Kidney (tissue), 22 donors: ENCODE measurements at places on chromosomes 7 and 10.

GRCh38 chr7:64892116-64892515 is 11.0 kb upstream of the ZNF273 start:
- no peak for DNase-seq

DNA sequence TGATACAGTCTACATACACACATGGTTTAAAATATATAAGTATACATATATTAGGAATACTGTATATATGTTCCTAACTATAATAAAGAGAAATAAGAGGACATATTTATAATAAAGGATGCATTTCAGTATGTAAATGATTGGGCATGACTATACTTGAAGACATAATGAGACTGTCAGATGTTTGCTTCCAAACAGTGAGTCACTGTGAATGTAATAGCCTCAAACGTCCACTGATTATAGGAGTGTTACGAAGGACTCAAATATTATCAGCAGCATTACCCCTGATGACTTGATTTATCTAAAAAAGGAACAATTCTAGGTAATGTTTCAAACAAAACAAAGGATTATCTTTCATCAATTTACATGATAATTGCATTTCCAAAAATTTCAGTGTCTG is 39.9 kb upstream of the NRBF2 start:
- no peak for DNase-seq

GRCh38 chr10:130877126-130877525 is 434.4 kb downstream of the TCERG1L start:
- DNase-seq: no peak

- DNase-seq: peak; percentile 52
Observed at GRCh38 chr10:104540181-104540580, 100.9 kb upstream of the SORCS3 start.

DNA sequence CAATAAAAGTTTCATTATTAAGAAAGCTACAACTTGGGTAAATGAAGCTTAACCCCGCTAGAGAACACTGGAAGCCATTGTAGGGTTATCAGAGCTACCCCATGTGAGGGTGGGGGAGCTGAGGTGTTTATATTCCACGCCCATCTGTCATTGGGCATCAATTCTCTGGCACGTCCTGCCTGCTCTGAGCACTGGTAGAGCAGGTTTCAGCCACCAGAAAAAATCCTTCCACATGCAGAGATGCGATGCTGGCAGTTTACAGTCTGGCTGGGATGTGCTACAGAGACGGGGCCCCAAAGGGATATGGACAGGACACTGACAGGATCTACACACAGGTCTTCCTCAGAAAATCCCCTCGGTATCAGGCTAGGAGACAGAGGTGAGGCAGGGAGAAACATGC is 15.9 kb upstream of the RAPGEF5 start:
- no peak for DNase-seq

DNA sequence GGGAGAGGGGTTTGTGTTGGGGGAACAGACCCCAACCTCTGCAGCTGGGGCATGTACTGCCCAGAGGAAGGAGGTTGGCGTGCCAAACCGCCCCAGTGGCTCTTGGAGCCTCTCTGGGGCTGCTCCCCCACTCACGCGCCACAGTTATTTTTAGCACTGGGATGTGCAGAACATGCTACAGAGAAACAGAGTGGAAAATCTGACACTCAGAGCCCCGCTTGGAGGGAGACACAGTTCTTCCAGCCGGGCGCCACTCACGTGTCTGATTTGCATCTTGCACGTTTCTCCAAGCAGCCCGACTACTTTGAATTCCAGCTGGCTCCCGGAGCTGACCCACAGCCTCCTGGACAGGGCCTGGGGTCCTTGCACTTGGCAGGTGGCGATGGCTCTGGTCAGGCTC is 182.0 kb downstream of the RPS24 start:
- DNase-seq: peak; percentile 93

- no peak for DNase-seq
Observed at GRCh38 chr10:87603196-87603595, 56.5 kb upstream of the PAPSS2 start.

- no peak for DNase-seq
Observed at GRCh38 chr10:26357203-26357602, 80.9 kb upstream of the APBB1IP start.

GRCh38 chr10:4202938-4203337 is 417.9 kb upstream of the KLF6 start:
- DNase-seq: no peak

GRCh38 chr10:103663236-103663635 is 169.7 kb downstream of the NEURL1 start:
- no peak for DNase-seq

DNA sequence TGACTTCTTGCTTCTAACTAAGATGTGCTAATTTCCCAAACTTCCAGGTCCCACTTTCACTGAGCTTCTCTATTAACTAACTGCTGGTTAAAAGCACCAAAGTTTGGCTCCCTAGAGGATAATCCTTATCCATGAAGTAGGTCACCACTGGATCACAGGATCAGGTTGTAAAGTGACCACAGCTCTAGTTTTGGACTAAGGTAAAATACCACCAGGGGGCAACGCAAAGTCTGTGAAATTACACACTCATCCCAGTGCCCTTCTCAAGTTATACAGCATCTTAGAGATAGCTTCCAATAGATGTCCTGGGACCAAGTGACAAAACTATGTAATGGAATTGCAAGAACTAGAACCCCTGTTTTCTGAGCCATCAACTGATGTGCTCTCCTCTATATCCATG is 116.4 kb upstream of the ASAH2 start:
- DNase-seq: no peak

GRCh38 chr7:48083114-48083830 is 5.8 kb upstream of the UPP1 start:
- DNase-seq: no peak

GRCh38 chr10:80878330-80878729 is 340.6 kb downstream of the SH2D4B start:
- no peak for DNase-seq

DNA sequence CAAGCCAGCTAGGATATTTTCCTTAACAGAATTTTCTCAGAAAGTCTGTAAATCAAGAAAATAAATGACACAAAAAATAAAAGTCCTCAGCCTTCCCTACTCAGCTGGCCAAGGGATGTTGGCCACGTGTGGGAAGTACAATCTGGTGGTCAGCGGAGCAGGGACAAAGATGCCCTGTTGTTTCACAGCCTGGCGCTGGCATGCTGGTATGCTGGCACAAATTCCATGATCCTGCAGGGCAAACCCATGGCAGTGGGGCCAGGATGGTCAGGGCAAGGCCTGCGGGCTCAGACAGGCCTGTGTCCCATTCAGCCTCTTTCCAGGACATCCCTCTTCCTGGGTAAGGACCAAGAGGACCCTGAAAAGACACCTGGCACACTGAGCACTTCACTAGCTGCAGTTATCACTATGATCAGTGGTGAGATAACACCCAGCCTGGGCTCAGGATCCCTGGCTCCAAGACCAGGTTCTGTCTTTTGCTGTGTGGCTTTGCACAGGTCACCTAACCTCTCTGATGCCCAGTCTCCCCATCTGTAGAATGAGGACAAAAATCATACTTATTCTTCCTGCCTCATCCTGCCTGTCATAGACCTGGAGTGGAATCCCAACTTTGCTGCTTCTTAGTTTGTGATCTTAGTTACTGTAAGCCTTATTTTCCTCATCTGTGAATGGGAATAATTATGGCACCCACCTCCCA is 10.8 kb upstream of the HSPA12A start:
- DNase-seq: no peak

DNA sequence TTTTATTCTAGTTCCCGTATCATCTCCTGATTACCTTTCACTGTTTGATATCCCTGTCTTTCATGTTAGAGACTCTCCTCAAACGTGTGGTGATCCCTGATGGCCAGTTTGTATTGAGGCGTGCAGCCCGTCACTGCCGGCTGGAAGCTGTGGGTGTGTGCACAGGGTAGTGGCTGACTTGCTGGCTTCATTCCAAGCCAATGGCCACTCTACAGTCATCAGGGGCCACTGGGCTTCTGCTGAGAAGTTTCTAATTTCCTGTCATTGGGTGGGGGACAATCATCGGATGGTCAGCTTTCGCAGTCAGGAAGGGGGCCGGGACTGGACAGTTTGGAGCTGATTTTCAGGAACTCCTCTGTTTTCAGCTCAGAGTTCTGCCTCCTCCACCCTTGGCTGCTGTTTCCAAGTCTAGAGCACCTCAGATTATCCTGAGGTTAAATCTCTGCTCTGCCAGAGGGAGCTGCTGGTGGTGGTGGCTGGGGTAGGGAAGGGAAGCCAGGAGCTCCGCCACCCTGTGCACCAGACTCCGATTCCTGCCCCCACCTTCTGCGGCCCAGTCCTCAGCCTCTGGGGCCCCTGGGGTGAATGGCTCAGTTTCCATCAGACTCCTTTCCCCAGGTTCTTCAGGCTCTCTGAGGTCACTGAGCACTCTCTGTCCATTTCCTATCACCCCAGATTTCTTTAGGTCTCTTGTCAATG is 34.9 kb downstream of the BAIAP2L1 start:
- no peak for DNase-seq

DNA sequence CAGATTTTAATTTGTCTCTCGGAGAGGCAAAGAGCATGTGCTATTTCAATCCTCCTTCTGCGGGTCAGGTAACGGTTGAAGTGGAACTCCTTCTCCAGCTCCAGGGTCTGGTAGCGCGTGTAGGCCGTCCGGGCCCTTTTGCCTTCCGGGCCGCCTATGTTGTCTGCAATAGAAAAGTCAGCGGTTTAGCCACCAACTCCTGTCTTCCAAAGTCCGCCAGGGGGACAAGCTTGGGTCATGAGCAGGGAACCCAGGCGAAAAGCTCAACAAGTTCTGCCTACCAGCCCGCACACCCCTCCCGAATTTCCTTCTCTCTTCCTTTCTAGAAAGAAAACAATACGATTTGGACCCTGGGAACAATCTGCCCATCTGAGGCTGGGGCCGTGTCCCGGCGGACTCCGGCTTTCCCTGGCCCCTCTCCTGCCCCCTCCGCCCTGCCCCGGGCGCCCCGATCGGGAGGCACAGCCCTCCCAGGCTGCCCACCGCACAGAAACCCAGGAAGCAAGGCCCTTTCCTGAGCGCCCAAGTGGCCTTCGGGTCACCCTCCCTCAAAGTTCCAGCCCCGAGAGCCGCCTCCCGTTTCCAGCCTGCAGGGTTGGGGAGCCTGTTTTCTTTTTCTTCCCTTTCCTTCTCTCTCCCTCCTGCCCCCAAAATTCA is 1.4 kb downstream of the HOXA5 start:
- peak; percentile 72 for DNase-seq

GRCh38 chr7:105285118-105285874 is 103.4 kb downstream of the SRPK2 start:
- DNase-seq: no peak

DNA sequence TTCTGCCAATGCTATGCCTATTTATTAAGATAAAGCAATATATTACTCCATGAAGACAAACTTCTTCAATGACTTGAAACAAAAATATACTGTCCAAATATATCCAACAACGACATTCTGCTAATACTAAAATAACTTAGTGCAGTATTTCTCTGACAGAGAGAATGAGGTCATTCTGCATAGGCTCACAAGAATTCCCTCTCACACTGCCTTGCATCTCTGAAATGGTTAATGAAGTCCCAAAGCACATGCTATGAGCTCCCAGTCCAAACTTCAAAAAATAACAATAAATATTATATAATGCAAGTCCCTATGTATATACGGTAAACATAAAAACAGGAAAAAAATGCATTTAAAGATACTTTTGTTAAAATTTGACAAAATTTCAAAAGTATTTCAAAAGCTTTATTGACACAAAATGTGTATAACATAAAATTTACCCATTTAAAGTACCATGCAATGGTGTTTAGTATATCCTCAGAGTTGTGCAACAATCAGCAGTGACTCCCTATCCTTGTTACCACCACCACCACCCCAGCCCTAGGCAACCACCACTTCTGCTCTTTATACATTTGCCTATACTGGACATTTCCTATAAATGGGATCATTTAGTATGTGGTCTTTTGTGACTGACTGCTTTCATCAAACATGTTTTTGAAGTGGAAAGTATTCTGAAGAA is 27.6 kb downstream of the CHCHD3 start:
- DNase-seq: no peak

DNA sequence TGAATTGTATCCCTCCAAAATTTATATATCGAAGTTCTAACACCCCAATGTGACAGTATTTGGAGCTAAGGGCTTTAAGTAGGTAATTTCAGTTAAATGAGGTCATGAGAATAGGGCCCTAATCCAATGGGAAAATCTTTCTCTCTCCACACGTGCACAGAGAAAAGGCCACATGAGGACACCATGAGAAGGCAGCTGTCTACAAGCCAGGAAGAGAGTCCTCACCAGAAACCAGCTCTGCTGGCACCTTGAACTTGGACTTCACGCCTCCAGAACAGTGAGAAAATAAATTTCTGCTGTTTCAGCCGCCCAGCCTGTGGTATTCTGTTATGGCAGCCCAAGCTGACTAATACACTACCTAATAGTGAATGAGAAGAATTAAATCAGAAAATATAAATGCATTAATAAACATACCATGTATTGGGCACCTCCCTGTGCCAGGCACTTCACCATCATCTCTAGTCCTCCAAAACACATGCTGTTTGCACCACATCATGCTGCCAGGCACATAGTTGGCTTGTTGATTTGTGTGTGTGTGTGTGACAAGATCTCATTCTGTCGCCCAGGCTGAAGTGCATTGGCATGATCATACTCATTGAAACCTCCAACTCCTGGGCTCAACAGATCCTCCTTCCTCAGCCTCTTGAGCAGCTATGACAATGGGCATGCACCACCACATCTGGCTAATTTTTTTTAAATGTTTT is 9.1 kb upstream of the TOMM7 start:
- DNase-seq: no peak

DNA sequence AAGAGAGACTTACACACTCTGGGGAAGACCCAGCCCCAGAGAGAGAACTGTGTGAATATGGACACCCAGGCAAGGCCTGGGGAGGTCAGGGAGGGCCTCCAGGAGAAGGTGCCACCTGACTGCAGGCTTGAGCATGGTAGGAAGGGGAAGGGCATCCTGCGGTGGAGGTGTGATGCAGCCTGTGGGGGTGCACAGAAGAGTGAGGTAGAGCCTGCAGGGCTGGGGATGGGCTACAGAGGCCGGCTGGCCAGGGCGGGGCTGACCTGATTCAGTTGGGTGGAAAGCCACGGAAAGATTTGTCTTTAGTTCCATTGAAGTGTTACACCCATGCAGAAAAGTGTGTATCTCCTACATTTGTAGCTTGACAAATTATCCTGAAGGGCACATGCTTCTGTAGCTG is 47.6 kb downstream of the ZMIZ1 start:
- DNase-seq: no peak

- no peak for DNase-seq
Observed at GRCh38 chr7:10874666-10875065, 99.0 kb upstream of the PHF14 start.

GRCh38 chr7:30789334-30789711 is 18.1 kb downstream of the MINDY4 start:
- DNase-seq: no peak
